GM12891 (cell line): ENCODE measurements at places on chromosomes 2 and 18.

DNA sequence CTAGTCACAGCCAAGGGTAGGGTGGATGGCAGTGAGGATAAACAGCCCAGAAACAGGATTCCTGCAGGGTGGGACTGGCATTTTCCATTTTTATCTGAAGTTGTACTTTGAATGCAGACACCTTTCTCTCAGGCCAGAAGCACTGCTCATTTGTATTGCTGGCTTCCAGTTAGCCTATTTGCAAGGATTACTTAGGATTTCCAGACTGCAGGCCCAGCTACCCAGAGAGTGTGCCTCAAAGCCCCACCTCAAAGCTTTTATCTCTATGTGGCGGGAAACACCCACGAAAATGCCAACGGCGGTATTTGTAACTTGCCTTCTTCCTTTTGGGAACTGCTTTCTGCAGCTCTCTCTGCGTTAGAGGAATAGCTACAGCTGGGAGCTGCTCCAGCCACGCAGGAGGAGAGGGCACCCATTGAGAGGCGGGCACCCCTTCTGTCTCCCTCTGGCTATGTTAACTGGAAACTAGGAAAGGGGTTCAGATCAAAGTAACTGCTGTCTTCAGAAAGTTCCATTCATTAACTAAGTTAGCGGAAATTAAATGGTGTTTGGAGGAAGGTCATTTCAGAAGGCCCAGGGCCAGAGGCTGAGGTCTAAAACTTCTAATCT is 144.9 kb downstream of the TGIF1 start:
- DNase-seq, result no peak

GRCh38 chr2:104790100-104790811 is 63.7 kb upstream of the POU3F3 start:
- DNase-seq, result no peak

DNA sequence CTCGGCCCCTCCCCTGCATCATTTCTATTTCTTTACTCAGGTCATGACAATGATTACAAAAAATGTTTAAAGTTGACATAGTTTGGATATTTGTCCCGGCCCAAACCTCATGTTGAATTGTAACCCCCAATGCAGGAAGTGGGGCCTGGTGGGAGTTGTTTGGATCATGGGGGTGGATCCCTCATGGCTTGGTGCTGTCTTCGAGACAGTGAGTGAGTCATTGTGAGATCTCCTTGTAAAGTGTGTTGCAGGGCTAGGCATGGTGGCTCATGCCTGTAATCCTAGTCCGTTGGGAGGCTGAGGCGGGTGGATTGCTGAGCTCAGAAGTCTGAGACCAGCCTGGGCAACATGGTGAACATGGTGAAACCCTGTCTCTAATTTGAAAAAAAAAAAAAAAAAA is 9.2 kb upstream of the MAP4K4 start:
- no peak for DNase-seq

- no peak for DNase-seq
Measured at GRCh38 chr2:218259099-218259961, 1.5 kb upstream of the GPBAR1 start.

- DNase-seq, result peak; percentile 76
Measured at GRCh38 chr2:230942920-230943896, 18.2 kb upstream of the GPR55 start.

DNA sequence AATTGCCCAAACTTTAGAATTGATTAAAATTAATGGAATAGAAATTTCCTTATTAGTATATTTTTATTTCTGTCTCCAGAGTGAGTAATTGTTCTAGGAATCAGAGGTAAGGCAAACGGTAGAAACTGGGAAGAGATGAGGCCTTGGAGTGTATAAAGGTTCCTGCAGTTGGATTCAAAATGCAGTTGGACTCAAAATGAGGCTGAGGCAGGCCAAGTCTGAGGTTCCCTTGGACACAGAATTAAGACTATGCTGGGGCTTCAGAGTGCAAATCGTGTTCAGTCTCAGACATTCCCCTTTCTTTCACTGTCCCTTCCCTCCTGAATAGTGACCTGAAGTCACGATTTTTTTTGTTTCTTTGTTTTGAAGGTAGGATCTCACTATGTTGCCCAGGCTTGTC is 746.9 kb upstream of the NRXN1 start:
- no peak for DNase-seq

DNA sequence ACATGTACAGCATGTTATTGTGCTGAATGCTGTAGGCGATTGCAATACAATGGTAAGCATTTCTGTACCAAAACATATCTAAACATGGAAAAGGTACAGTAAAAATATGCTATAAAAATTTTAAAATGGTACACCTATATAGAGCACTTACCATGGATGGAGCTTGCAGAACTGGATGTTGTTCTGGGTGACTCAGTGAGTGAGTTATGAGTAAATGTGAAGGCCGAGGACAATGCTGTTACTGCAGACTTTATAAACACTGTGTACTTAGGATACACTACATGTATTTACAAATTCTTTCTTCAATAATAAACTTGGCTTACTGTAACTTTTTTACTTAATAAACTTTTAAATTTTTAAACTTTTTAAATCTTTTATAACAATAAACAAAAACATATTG is 473.4 kb upstream of the UBE2E3 start:
- no peak for DNase-seq

- no peak for DNase-seq
Measured at GRCh38 chr2:37588316-37588777, 83.1 kb downstream of the CDC42EP3 start.

GRCh38 chr18:79850731-79851130 is 53.0 kb downstream of the KCNG2 start:
- no peak for DNase-seq

GRCh38 chr2:216842636-216843035 is 17.2 kb downstream of the TNP1 start:
- no peak for DNase-seq

DNA sequence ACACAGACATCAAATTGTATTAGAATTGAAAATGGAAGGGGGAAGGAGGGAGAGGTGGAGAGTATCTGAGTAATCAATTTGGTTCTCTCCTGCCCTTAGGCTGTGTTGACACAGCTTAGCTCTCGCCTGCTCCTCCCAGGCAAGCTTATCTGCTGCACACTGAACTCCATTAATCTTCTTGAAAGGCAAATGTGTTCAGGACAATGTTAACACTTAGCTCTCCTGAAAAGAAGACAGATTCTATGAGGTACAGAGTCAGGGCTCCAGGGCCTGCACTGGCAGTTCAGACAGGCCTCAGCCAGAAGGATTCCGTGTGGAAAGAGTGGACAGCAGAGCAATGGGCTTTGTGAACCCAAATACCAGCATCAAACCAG is 430.0 kb upstream of the TNP1 start:
- no peak for DNase-seq

DNA sequence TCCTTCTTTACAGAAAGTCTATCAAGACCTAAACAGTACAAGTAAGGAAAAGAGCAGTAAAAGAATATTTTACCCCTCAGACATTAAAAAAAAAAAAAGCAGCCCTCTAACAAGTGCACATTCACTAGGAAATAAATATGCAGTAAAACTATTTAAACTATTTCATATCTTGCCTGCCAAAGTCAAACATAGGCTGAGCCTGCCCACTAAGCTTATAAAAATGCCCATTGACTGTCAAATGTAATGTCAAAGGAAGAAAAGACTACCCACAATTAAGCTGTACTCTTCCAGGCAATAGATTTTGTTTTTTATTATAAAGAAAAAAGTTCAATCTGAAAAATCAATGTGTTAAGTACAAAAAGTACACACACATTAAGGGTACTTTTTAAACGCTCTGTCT is 11.8 kb downstream of the ALS2 start:
- DNase-seq, result no peak
